T-cell (primary cell): ENCODE measurements at places on chromosomes 12 and 14. TPM values are rescaled to one million over a fixed set of nuclear protein-coding genes. Genes with fewer than 3 reads are reported as not detected.

DNA sequence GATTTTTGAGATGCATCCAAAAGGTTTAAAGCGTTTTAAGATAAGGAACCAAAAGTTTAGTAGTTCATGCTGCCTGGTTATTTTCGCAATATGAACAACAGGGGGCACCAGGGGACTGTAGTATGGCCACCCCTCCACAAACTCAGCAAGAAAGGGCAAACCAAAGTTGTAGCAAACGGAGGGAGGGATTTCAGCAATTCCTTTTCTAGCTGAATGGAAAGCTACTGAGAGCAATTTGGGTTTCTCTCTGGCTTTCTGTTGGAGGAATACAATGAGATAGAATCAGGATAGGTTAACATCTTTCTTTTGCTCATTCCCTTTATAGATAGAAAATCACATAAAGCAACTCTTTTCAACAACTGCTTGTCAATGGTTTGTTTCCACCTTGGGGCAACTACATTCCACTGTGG is 62.5 kb downstream of the DRAM1 start:
- DNase-seq = peak; percentile 41

DNA sequence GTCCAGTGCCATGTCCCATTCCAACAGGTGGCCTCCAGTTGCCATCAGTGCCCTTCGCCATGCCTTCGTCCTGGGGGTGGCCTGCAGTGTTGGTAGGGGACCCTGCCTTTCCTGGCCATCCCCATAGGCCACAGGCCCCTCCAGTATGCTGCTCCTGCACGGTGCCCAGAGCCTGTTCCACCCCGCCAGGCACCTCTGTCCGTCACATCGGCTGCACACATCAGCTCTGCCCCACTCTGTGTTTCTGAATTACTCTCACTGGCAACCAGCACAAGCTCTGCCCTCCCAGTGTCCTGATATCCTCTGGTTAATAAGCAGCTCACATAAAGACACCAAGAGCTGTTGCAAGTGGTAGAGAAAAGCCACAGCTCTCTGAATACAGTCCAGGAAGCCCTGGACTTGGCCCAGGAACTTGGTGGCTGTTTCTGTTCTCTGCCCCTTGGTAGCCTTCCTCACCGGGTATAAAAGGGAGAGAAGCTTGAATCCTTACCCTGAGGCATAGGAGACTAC is 31.3 kb upstream of the ATP2A2 start:
- no peak for DNase-seq

DNA sequence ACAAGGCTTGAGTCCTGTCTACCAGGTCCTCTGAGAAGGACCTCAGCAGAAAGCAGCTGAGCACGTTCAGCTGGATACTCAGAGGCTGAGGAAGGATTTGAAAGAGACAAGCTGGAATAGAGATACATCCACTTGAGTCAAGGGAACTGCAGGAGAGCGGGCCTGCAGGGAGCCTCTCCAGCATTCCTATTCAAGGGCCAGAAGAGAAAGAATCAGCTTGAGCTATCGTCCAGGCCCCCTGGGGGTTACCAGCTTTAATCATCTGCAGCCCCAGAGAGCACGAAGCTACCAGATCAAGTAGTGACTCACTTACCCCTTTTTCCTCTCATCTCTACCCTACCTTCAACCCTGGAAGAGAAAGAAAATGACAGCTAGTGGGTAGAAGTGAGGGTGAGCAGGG is 80.9 kb downstream of the NDUFA12 start:
- no peak for DNase-seq

DNA sequence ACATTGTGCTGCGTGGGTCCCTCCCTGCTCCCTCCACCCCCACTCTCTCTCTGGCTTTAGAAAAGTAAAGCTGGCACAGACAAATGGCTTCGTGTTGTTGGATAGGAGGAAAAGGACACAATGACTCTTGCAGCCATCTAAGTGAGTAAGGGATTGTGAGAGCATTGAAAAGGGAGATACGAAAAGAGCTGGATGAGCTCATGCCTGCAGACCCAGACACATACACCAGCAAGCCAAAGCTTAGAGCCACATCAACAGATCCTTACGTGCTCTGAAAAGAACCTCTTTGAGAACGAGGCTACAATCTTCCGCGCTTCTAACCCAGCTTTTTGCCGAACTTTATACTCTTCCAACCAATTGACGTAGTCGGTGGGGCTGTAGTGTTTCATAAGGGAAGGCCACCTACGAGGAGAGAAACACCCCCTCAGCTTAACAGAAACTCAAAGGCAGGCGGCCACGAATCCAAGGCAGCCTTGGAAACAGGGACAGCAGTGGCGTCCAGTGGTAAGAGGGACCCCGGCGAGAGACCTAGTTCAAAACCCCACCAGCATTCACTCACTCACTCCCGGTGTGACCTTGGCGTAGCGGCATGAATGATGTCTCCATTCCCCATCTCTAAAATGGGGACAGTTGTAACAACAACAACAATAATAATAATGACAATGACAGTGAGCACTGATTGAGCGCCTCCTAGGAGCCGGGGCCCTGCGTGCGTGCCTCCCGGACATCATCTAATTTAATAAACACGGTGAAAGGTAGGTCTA is 1.1 kb downstream of the FBXO21 start:
- no peak for DNase-seq

DNA sequence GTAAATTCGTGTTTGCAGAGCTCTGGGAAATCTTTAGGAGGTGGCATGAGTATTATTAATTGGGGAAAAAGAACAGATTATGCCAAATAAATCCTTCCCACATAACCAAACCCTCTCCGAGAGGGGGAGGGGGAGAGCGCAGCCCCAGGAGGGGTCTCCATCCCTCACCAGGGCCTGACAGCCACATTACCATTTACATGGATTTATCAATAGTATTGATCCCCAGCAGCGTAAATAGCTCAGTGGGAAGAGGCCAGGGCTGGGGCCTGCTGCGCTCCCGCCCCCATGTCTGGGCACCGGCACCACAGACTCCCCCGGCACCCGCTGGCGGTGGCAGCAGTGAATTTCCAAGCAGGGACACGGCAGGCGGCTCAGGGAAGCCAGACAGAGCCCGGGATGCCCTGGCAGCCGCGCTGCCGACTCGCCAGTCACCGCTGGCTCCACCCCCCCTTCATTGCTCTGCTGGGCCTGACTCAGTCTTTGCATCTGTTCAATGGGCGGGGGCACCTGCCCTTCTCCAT is 2.4 kb downstream of the NCOR2 start:
- DNase-seq = no peak

DNA sequence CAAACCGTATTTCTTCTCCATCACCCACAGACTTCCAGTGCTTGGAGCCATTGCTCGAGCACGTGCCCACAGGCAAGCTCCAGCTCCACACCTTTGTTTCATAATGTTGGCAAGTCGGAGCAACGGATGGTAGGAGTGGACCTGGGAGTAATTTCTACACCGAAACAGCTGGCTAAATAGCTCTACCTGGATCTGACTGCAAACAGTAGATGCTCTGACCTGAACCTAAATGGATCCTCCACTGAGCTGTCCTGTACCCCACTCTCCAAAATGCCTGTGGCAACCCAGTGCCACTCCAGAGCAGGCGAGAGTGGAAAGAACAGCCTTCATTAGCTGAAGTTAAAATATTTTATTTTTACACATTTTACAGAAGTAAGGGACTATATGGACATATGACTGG is 108.7 kb downstream of the BMP4 start:
- DNase-seq = no peak

DNA sequence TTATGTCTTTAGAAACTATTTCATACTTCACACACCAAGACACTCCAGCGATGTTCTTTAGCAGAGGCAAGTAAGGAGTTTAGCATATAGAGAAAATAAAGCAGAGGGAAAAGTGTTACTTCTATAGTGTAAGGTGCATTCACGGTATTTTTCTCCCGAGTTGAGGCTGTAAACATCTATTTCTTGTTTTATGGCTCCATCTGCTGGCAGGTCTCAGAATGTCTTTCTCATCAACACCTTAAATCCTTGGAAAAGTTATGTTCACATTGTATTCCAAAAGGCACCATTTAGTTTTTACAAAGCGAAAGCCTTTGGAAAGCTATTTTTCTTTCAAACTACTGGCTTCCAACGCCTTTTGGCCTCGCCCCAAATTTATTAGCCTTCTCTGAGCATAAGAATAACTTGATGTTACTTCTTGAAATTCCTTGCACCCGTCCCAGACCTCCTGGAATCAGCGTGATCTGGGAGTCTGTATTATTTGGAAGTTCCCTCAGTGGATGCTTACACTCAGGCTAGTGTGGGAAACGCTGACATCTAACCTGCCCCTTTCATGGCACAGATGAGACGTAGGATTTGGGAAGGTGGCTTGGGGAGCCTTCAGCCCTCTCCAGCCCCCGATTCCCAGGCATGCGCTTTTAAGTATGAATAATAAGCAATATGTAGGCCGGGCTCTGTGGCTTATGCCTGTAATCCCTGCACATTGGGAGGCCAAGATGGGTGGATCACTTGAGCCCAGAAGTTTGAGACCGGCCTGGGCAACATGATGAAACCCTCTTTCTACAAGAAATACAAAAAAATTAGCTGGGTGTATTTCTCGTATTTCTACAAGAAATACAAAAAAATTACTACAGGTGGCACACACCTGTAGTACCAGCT is 1.9 kb upstream of the PIWIL1 start:
- no peak for DNase-seq

GRCh38 chr12:107732365-107732764 is 28.6 kb downstream of the PRDM4 start:
- no peak for DNase-seq

DNA sequence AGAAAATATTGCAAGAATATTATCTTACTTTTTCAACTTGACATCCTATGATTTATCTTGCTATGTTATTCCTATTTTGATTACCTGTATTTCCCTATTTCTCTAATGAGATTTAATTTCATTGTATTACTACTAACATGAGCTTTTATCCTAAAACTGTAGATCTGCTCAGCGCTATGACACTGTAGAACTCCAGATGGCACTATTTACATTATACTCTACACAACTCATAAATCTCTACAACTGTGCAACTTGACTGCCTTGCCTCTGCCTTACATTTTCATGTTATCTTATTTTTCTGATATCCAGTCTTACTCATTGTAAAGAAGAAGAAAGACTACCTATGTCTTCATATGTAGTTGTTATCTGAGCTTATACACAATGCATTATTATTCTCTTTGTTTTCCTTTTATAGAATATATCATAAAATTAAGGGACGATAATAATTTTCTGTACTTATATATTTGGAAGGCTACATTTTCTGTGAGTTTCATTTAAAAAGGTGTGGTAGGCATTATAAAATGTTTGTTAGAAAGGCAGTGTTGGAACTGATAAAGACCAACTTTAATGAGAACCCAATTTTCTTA is 24.1 kb downstream of the NUP37 start:
- DNase-seq = no peak

DNA sequence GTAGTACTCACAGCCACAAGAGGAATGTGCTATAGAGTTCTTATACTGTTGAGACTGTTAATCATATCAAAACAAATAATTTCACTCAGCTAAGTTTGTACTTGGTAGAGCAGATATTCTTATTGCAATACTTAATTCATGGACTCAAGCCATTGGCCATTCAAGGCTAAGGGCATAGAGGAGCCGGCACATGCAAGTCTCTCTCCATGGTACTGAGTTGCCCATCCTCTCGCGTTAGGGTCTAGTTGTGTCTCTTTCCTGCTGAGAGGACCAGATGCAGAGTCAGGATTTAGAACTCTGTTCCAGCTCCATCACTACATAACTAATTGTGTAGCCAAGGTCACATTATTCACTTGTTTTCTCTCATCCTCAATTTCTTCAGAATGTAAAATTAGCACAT is 14.4 kb upstream of the TUNAR start:
- no peak for DNase-seq

GRCh38 chr14:39812532-39813320 is 380.5 kb upstream of the FBXO33 start:
- no peak for DNase-seq

- no peak for DNase-seq
Observed at GRCh38 chr14:59190372-59190771, 1.9 kb downstream of the DAAM1 start.

- DNase-seq = no peak
Observed at GRCh38 chr12:13570005-13570694, 373.6 kb downstream of the EMP1 start.

DNA sequence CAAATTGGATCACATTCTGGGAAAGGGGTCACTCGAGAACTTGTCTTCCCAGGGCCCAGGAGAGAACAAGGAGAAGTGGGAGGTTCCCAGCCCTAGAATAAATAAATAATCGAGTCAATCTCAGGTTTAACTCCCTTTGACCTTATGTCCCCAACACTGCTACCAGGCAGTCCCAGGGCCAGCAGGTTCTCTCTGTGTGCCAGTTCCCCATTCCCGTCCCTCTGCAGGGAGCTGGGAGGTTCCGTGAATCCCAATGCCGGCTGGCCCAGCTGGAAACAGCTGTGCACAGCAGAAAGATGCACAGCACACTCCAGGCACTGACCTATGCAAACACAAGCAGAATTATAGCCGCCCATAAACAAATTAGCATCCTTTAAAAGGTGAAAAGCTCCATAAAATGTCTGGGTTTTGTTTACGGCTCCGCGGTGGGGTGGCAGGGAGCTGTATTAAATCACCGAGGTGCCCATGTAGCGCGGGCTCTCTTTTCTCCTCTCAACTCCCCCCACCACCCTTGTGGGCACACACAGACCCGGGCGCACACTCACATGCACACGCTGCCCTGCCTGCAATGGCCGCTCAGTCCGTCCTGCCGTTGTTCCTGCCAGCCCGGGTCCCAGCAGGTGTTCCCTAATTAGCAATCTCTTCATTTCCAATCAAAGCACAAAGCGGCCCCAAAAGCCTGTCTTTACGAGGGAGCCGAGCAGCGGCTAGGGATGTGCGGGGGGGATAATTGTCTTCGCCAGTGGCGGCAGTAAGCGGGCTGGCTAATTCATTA is 46.6 kb upstream of the ESRRB start:
- no peak for DNase-seq

GRCh38 chr14:21043974-21044618 is 1.9 kb downstream of the RNASE7 start:
- DNase-seq = no peak

- DNase-seq = no peak
Observed at GRCh38 chr12:9617124-9617523, 9.4 kb upstream of the KLRB1 start.

DNA sequence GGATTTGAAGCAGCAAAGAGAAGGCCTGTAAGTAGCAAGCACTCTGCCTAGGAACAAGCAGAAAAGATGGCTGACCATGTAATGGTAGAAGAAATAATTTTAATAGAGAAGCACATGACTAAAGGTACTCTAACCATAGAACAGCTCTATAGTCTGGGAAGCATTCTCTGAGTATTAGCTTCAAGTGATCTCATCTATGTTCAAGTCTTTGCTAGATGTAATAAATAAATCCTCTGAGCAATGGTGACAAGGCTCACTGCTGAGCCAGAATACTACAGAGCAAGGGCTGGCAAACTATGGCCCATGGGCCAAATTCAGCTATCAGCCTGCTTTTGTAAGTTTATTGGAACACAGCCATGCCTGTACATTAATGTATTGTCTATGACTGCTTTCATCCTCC is 84.8 kb downstream of the PEBP1 start:
- DNase-seq = no peak

The PCK2 gene
- 30.3 TPM for total RNA-seq

The IRAK3 gene
- 0.82 TPM for total RNA-seq

The IL26 gene
- total RNA-seq = not detected

The KLRC2 gene
- 3.8 TPM for total RNA-seq

The TMEM30B gene
- total RNA-seq = 2.1 TPM

The RAPGEF3 gene
- total RNA-seq = 0.55 TPM
